SK-N-SH treated with all-trans-retinoic acid at 6 μM for 48 hours (cell line): ENCODE measurements at places on chromosomes 1 and 21.

GRCh38 chr1:14724246-14724645, 125.8 kb downstream of the KAZN start:
- ATAC-seq, result no peak

DNA sequence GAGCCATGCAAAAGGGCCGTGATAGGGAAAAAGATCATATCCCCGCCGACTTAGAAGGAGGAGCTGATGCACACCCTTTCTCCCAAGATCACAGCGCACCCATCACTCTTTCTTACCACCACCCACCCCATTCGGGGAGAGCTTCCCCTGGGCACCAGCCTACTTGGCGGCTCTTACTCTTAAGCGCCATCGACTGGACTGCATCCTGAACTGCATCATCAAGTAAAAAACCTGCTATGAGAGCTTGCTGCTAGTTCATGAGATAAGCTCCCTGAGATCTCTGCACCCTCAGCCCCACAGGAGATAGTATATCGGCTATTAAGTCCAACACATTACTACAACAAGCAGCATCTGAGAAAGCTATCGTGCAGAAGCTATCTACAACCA, 125.1 kb downstream of the BARHL2 start:
- no peak for ATAC-seq

GRCh38 chr1:234286206-234286605, 87.0 kb upstream of the COA6 start:
- no peak for ATAC-seq

GRCh38 chr1:185325413-185325812, 8.4 kb upstream of the IVNS1ABP start:
- ATAC-seq, result no peak

GRCh38 chr1:15139654-15140350, 13.7 kb upstream of the TMEM51 start:
- peak; percentile 88 for ATAC-seq

- no peak for ATAC-seq
Observed at GRCh38 chr1:52947490-52947889, 20.4 kb downstream of the SCP2 start.

GRCh38 chr1:18668046-18668445, 37.4 kb downstream of the PAX7 start:
- no peak for ATAC-seq

GRCh38 chr1:116001739-116002487, 25.6 kb downstream of the SLC22A15 start:
- no peak for ATAC-seq

GRCh38 chr1:17313530-17314309, 5.7 kb downstream of the PADI4 start:
- ATAC-seq, result no peak

DNA sequence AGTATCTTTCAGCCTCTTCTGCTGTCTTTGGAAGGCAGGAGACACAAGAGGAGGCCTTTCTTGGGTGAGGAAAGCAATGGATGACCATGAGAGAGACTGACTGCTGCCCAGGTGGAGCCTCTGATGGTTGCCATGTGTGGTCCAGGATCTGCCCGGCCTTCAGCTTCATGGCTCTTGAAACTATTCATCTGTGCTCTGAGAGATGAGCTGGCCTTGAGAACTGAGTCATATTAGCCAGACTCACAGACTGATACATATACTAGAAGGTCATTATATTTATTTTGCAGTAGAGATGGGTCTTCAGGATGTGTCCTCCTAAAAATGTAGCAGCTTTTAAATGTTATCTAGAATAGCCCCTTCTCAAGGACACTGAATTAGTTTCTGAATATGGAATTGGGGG, 33.7 kb downstream of the PTGFRN start:
- ATAC-seq, result no peak

- ATAC-seq, result peak; percentile 28; the same call in 2 of the 3 replicates
Observed at GRCh38 chr1:64343823-64344190, 126.1 kb upstream of the CACHD1 start.

GRCh38 chr1:27015260-27015659, 2.6 kb upstream of the TENT5B start:
- ATAC-seq, result no peak

DNA sequence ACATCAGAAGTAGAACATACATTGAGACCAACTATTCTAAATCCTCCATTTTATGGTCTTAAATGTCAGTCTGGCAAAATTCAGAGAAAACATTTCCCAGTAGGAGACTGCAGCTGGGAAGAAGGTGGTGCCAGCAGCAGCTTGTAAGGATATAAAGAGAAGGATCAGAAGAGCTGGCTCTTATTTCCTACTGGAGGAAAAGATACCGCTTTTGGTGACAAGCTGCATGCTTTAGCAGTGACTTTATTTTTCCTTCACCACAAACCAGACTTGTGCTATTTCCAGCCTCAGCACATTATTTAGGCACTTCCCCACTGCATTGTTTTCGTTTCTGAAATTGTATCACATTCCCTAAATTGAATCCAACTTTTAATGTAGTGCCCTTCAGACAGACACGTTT, 28.4 kb downstream of the RNF11 start:
- ATAC-seq, result peak; percentile 86
